CD4-positive, alpha-beta T cell treated with Interleukin-2 at 100 ng/mL for 4 hours (primary cell): ENCODE measurements at places on chromosomes 2 and 18.

GRCh38 chr18:26416652-26417150, 131.7 kb downstream of the KCTD1 start:
- DNase-seq = no peak

DNA sequence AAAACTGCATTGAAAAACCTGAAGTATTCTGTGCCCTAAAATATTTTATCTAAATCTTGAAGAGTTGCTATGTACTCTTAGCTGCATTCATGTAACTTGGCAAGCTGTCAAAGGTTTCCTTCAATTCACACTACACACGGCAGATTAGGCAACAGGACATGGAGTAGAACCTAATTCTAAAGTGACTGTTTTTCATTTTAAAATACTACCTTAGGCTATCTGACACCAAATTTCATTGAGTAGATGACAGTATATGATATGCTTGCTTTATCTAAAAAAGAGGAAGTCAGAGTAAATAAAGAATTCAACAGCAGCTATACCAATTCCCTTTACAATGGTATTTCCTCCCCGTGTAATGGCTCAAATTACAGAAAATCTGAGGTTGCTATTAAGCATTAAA, 45.4 kb downstream of the EXOC6B start:
- DNase-seq = no peak

GRCh38 chr2:150477347-150477746, 10.1 kb downstream of the RND3 start:
- DNase-seq = no peak

DNA sequence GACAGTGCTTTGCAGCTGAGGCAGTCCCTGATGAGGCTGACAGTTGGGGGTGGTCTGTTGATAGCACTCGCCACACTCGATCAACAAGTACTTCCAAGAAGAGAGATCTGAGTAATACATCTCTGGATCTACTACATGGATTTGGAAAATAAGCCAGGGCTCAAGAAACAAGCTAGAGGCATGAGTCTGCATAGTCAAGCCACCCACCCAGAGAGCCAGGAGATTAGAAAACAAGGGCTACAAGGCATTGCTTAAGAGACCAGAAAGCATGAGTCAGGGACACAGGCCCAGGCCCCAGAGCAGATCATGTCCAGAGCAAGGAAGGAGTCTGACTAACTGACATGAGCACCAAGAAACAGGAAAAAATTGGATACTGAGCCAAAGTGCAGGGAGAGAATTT, 196.9 kb upstream of the CWC22 start:
- DNase-seq = no peak

DNA sequence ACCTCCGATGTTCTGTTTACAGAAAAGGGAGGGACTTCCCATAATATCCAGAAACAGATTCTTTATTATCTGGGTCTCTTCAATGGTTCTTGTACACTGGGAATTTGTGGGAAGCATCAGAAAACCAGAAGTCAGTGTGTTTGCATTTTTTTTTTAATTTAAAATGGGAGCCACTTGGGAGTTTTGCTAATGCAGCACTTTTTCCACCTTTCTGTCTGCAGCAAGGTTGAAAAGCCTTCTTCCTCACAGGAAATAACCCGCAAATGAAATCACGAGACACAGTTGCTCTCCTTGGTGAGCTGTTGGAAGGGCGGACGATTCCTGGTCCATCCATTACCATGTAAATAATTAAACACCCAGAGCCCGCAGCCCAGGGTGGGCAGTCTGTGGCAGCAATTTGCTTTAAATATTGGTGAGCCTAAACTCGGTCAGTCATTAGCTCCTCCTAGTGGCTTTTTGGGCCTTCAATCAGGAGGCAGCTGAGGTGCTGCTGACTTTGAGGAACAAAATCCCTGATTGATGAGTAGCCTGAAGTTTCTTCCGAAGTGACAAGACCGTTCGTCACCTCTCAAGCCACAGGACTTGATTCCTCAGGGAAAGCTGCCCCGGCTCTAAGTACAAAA, 471.5 kb downstream of the EPHA4 start:
- DNase-seq = no peak

GRCh38 chr2:38535744-38536506, 66.8 kb downstream of the HNRNPLL start:
- DNase-seq = peak; percentile 77

- DNase-seq = no peak
These were observed 106.0 kb upstream of the FOSL2 start for GRCh38 chr2:28286678-28287077.

- DNase-seq = no peak
These were observed 198.3 kb upstream of the SLC35G4 start for GRCh38 chr18:11411048-11411447.

GRCh38 chr2:170022692-170023091, 155.3 kb upstream of the MYO3B start:
- DNase-seq = no peak

GRCh38 chr2:225040856-225041206, 1.4 kb downstream of the DOCK10 start:
- peak; percentile 45 for DNase-seq

GRCh38 chr2:112004253-112004645, 50.8 kb upstream of the TMEM87B start:
- DNase-seq = peak; percentile 17

DNA sequence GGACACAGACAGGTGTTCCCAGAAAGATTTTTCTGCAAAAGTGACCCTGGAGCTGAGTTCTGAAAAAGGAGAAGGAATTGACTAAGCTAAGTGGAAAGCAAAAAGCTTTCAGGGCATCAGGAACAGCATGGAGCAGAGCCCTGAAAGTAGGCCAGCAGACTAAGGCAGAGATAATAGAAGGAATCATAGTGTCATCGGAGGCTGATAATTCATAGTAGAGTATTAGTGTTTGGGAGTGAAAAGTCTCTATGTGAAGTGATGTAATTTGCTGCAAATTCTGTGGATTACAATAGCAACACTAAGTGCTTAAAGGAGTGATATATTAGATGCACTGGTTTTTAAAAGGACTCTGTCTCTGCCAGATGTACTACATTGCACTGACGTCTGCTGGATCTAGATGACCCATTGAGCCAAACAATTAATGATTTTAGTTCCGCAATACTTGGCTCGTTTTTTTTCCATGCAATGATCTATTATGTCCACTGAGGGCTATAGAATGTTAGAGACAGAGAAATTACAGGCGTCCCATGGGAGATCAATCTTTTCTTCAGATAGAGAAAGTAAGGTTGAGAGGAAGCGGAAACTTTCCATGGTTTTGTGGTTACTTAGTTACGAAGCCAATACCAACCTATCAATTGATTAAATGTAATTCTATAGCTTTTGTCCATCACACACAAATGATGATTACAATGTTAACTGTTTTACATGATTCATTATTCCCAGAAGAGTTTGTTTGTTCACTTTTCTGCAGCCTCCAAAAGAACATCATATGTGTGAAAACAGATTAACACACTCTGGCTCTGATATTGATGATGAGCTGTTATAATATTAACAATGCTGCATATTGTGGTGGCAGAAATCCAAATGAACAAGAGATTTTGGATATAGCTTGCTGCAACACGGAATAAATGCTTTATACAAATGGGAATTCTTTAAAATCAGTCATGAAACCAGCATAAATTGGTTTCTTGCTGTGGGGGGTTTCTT, 143.7 kb downstream of the MC4R start:
- DNase-seq = no peak

- DNase-seq = no peak
These were observed 10.4 kb downstream of the ERFE start for GRCh38 chr2:238169048-238169707.

DNA sequence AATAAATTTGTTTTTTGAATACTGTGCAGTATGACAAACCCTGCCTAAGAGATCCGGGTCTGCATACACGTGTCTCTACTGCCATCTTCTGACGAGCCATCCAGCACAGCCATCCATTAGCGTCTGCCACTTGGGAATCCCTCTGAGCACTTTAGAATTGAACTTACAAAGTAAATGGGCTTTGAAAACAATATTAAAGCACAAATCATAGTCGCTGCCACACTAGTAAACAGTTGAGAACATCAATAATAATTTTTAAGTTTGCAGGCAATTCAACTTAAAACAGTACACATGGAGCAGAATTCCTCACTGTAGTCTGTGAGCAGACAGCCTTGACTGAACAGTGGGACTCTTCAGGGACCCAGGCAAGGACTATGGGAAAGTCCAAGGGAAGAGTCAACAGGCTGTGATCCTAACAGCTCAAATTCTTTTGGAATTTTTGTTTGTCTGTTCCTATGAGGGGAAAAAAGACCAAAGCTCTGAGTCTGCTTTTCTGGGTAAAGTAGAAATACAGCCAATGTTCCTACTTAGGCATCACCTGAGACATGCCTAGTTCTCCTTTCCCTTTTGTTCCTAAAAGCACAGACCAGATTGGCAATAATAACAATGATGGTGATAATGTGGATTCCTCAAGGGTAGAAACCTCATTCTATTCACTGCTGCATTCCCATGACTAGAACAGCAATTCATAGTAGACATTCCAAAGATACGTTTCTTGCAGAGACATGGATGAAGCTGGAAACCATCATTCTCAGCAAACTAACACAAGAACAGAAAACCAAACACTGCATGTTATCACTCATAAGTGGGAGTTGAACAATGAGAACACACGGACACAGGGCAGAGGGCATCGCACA, 92.9 kb downstream of the MREG start:
- peak; percentile 52 for DNase-seq

GRCh38 chr18:77133835-77134496, 1.4 kb upstream of the MBP start:
- no peak for DNase-seq

DNA sequence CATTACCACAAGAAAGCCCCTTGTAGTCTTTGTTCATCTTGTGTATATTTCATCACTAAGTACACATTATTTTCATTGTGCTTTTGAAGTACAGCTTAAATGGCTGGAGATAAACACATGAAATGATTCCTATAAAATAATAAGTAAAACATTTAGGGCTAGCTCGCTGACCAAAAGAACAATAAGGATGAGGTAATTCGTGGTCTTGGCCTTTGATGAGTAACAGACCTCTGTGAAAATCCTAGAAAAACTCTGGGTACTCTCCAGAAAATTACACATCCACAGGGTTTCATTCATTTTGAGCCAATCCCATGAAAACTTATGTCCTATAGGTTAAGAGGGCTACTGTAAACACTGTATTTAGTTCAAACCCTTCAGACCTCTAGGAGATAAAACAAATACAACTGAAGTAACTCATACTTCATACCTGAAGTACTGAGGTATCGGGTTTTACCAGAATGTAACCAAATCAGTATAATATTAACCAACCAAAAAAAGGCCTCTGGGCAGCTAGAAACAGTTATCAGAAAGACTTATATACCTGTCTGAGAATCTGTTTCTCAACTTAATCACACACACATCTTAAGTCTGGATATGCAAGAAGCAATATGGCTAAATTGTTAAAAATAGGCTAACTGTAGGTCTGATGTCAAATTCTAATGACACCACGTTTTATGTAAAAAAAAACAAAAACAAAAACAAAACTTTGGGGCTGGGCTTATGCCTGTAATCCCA, 31.0 kb downstream of the CFAP36 start:
- DNase-seq = no peak

GRCh38 chr2:4635289-4635688, 931.9 kb downstream of the DCDC2C start:
- DNase-seq = no peak

DNA sequence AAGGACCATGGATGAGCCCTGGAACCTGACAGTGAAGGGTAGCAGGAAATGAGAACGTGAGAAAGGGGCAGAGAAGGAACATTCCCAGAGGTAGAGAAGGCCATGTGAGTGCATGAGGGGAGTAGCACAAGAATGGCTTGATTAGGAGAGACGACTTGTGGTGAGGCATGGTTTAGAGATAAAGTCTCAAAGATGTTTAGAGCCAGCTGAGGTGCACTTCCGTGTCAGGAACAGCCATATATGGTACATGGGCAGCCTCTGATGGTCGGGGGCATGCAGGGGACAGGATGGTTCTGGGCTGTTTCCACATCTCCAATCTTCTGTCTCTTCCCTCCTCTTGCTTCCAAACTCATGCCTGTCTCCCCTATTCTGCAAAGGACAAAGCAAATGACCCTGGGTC, 28.8 kb upstream of the EFEMP1 start:
- DNase-seq = no peak

GRCh38 chr2:100011272-100011731, 131.1 kb downstream of the AFF3 start:
- DNase-seq = no peak

DNA sequence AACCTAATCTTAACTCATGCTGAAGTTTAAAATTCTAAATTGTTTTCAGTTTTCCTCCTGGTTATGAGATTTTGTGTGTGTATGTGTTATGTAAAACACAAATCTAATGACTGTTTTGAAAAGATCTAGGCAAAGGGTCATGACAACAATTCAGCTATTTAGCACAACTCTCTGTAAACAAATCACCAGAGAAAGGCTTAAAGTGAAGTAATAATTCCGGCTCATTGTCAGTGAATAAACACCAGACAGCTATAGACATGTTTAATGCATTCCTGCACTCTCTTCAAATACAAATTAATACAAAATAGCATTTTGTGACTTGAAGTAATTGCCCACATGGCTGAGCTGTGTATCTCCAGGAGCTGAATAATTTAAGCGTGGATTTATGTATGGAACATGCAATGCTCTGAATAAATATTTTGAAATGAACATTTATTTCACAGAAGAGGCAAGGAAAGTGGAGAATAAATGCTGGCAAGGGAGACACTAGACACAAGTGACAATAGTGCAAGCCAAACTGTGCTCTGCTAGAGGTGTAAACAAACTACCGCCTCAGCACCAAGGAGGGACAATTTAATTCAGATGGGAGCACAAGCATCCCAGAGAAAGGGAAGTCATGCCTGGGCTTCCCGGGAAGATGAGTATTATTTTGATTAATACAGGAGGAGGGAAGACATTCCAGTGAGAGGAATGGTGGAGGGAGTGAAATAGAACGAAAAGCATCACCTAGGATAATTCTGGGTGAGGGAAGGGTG, 133.6 kb upstream of the XPO1 start:
- DNase-seq = no peak

DNA sequence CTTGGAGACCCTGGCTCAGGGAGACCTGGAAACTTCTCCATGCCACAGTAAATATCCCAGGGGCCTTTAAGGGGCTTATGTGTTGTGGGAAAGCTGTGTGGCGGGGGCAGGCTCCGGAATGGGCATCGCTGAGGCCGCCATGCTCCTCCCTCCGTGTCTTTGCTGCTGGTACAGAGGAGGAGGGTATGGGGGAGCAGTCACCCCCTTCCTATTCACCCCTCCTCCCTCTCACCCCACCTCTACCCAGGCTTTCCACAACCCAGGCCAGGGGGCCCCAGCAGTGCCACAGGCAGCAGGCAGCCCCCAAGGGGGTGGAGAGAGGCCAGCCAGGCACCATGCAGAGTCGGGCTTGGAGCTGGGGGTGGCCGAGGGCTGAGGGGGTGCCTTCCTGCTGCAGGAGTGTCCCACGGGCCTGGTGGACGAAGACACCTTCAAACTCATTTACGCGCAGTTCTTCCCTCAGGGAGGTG, 28.0 kb upstream of the FAHD2A start:
- DNase-seq = no peak

GRCh38 chr2:104577143-104577542, 276.8 kb upstream of the POU3F3 start:
- DNase-seq = no peak

- no peak for DNase-seq
These were observed 932.5 kb upstream of the PIK3C3 start for GRCh38 chr18:41022484-41022883.

- DNase-seq = no peak
These were observed 805.2 kb downstream of the SLC4A3 start for GRCh38 chr2:220432645-220433044.
